ENCODE measurements at places on chromosomes 7 and 10.
A peak's percentile ranks its signal among the peaks of the same experiment; 100 is the strongest.

DNA sequence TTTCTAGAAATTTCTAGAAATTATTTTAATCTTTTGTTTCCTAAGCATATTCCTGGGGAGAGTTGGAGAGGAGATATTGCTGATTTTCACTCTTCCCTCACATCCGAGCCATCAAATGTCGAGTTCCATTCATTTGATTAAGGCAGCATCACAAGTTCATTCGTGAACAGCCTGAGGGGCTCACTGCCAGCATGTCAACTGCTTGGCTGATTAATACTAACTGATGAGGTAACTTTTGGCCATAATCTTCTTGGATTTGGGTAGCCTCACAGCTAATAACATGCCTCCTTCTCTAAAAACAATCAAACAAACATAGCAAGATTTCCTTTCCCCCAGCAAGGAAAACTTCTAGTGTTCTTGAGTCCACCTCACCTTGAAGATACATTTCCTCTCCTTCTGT lies 87.1 kb upstream of the AFAP1L2 start:
- DNase-seq = no peak

GRCh38 chr7:1288390-1288995 lies 55.8 kb downstream of the UNCX start:
- DNase-seq = no peak

- no peak for DNase-seq
These were observed 106.6 kb downstream of the ADCY1 start for GRCh38 chr7:45680776-45681175.

- no peak for DNase-seq
These were observed 111.0 kb upstream of the ANTXRL start for GRCh38 chr10:46175831-46176230.

- DNase-seq = no peak
These were observed 103.0 kb upstream of the ANKRD1 start for GRCh38 chr10:91023700-91024398.

GRCh38 chr10:22649390-22649841 lies 65.0 kb downstream of the PIP4K2A start:
- DNase-seq = no peak

DNA sequence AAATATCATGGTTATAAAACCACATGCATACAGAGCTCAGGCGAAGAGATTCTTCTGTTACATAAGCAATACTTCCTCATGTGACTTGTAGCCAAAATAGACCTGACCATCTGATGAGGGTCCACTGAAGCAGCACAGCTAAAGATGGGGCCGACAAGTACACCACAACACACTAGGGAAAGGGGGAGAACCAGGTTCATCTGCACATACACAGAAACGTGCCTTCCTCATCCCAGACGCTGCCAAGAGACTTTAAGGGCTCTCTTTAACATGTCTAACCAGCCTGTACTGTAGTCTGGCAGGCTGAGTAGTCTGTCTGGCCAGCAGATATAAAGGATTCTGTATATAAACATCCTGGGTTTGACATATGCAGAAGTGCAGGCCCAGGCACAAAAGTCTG lies 30.3 kb downstream of the ERCC6 start:
- no peak for DNase-seq

DNA sequence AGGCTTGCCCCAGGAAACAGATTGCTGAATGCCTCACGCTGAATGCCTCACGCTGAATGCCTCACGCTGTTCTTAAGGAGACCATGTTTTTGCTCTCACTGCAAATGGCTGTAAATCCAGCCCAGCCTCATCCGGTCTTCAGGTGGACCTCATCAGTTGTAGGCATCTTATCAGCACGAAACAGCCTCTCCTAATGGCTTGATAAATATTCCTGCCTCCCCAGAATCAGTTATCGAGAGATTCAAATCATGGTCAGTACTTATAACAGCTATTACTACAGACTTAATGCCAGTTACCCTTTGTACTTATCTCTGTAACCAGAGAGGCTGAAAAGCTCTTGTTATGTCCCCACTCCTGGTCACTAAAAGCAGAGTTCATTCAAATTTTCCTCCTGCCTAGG lies 290.6 kb downstream of the FZD1 start:
- no peak for DNase-seq

DNA sequence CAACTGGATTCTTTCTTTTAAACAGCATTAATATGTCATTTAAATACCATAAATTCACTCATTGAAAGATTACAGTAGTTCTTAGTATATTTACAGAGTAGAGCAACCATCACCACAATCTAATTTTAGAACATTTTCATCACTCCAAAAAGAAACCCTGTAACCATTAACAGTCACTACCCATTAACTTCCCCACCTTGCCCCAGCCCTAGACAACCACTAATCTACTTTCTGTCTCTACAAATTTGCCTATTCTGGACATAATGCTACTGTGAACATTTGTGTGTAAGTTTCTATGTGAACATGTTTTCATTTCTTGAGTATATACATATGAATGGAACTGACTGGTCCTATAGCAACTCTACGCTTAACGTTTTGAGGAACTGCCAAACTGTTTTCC lies 42.4 kb downstream of the P4HA1 start:
- DNase-seq = no peak

GRCh38 chr10:26486990-26487850 lies 49.1 kb downstream of the APBB1IP start:
- DNase-seq = peak; percentile 60

DNA sequence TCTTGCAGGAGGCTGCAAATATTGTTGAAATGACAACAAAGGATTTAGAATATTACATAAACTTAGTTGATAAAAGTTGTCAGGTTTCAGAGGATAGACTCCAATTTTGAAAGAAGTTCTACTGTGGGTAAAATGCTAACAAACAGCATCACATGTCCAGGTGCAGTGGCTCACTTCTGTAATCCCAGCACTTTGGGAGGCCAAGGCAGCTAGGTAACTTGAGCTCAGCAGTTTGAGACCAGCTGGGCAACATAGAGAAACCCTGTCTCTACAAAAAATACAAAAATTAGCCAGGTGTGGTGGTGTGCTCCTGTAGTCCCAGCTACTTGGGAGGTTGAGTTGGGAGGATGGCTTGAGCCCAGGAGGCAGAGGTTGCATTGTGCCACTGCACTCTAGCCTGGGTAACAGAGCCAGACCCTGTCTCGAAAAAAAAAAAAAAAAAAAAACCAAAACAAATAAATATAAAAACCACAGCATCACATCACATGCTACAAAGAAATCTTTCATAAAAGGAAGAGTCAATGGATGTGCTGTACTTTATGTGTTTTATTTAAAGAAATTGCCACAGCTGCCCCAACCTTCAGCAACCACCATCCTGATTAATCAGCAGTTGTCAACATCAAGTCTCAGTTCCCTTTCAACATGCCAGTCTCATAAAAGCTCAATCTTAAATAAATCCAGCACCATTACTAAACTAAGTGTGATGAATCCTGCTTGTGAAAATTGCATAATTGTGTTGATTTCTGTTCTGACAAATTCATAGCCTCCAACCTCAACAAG lies 83.2 kb upstream of the MBL2 start:
- DNase-seq = no peak

- no peak for DNase-seq
These were observed 476.9 kb downstream of the KCNMA1 start for GRCh38 chr10:77160679-77161078.

- no peak for DNase-seq
These were observed 80.8 kb upstream of the NPVF start for GRCh38 chr7:25308906-25309705.

DNA sequence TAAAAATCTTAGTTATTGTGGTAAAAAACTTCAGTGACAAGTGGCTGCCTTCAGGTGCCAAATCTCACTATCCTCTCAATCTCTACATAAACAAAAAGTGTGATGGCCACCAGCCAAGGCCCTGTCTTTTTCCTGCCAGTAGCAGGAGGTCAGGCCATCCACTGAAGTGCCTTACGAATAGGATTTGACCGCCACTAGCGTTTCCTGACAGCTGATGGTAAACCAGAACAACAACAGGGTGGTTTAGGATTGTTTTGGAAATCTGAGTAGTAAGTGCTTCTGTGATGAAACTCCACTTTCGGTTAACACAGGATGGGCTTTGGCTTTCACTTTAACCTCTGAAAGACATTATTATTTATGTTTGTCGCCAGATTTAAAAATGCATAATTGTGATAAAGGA lies 55.7 kb upstream of the OGDHL start:
- no peak for DNase-seq

DNA sequence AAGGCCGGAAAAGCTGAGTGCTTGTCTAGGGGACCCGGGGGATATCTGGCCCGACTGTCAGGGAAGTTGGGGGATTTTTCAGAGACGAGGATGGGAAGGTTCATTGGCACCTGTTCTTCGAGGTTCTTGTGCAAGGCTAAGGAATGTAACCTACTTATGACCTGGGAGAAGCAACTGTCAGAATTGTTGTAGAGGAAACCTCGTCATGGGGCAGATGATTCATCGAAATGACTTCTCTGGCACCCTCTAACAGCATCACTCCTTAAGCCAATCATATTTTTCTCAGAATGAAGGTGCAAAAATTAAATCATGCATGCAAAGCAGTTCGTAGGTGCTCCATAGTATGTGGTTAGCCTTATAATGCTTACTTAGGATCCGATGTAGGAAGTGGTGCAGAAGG lies 58.6 kb downstream of the PLXDC2 start:
- DNase-seq = no peak

- DNase-seq = no peak
These were observed 176.4 kb upstream of the PTER start for GRCh38 chr10:16260388-16260787.

- DNase-seq = no peak
These were observed 225.4 kb downstream of the DKK1 start for GRCh38 chr10:52539463-52539862.

GRCh38 chr7:46432708-46433107 lies 511.6 kb upstream of the IGFBP3 start:
- DNase-seq = no peak

GRCh38 chr7:27239387-27240014 lies 3.1 kb upstream of the EVX1 start:
- DNase-seq = no peak

- no peak for DNase-seq
These were observed 25.9 kb downstream of the ABRAXAS2 start for GRCh38 chr10:124827474-124827873.

GRCh38 chr10:92873029-92873428 lies 24.7 kb downstream of the EXOC6 start:
- no peak for DNase-seq

GRCh38 chr10:117804470-117805011 lies 242.2 kb downstream of the RAB11FIP2 start:
- DNase-seq = no peak

DNA sequence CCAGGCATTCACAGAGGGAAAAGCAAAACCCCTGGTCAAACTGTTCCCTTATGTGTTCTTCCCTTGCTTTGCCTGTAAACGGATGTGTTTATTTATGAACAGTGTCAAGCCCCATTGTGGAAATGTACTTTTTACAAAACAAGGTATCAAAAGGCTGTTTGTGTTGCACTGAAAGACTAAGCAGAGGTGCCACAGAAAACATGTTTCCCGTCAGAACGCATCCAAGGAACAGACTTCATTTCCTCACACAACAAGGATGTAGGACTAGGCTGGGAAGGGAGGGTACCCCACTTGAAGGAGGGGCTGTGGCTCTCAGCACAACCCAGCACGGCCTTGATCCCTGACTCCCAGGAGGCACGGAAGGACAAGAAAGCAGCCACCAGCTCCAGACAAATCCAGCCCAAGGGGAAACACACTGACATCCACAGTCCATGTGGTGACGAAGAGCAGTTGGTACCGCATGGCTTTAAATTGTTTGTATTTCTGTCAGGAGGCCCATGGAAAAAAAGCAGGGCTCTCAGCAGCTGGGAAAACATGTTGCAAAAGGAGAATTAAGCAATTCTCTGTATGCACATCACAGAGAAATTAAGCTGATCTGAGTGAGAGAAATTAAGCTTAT lies 85.6 kb downstream of the RNF216 start:
- DNase-seq = no peak

DNA sequence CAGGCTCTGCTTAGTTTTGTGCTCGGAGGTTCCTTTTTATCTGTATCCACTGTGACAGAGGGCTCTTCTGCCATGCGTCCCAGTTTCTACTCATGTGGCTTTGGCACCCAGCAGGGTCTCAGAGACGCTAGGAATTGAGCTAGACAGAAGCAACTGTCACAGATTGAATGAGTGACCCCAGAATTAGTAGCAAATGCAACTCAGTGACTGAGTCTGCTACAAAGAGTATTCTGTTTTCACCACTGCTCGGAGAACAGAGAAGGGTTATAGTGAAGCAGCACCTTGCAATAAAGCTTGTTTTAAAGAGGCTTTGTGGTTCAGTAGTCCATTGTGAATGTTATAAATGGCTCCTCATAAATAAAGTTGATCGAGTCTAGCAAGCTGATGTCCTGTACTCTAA lies 113.2 kb downstream of the DNAH11 start:
- no peak for DNase-seq

DNA sequence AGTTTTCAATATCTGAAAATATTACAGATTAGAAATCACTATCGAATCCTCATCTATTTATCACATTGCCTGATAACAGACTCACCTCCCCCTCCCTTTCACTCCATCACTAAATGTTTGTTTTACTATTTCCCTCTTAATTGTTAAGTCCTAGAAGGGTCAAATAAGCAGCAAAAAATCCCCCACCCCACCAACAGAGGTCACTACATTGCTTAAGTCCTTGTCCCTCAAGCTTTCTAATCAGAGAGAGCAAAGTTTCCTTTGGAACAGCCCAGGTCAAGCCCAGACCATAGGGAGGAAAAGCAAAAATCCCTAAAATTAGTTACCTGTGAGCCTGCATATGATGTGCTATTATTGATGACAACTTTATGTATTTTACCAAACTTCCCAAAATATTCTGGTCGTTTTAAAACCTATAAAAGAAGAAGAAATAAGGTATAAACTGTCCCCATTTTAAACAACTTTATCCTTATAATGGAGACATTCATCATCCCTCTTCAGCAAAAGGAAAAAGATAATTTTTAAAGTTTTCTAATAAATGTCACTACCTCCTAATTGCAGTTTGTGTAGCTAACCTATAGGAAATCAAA lies 95.0 kb downstream of the CNOT4 start:
- peak; percentile 4 for DNase-seq

GRCh38 chr7:26147030-26147429 lies 5.0 kb upstream of the NFE2L3 start:
- DNase-seq = no peak

GRCh38 chr10:103819493-103819892 lies 35.9 kb downstream of the SH3PXD2A start:
- no peak for DNase-seq

GRCh38 chr10:70920519-70920918 lies 32.2 kb upstream of the PCBD1 start:
- no peak for DNase-seq

GRCh38 chr10:51129946-51130544 lies 55.8 kb downstream of the PRKG1 start:
- no peak for DNase-seq
